Omental fat pad (tissue), 4 donors: ENCODE measurements at places on chromosomes 5 and 9. TPM values are rescaled to one million over a fixed set of nuclear protein-coding genes. Genes with fewer than 3 reads are reported as not detected.

GKAP1 gene
- total RNA-seq = 6.9 TPM

FKTN gene
- 6.6 TPM for total RNA-seq

SGCD gene
- total RNA-seq = 2.5 TPM

NUP155 gene
- 28.7 TPM for total RNA-seq
